ENCODE measurements at places on chromosomes 4 and X.

GRCh38 chr4:41814565-41814964, 66.0 kb upstream of the PHOX2B start:
- DNase-seq = no peak

- no peak for DNase-seq
These were observed 57.4 kb downstream of the CCSER1 start for GRCh38 chr4:90184560-90184959.

- no peak for DNase-seq
These were observed 15.7 kb downstream of the SPCS3 start for GRCh38 chr4:176335421-176335820.

- DNase-seq = no peak
These were observed 64.6 kb downstream of the REELD1 start for GRCh38 chr4:146278986-146279385.

Data from stimulated activated CD8-positive, alpha-beta memory T cell treated with anti-CD3 and anti-CD28 coated beads, Interleukin-4, amount 100 ng/mL, for 1 hour (primary cell).